ENCODE measurements at places on chromosomes 1 and 21. TPM values are rescaled to one million over a fixed set of nuclear protein-coding genes. Genes with fewer than 3 reads are reported as not detected.

Gene SMIM1
- not detected for total RNA-seq

Gene GNAT2
- not detected for total RNA-seq

Gene AMPD2
- total RNA-seq, result 31.2 TPM

Gene GFI1
- total RNA-seq, result not detected

Gene AMY1C
- total RNA-seq, result not detected

Gene C8B
- not detected for total RNA-seq

Gene RIMS3
- 3.6 TPM for total RNA-seq

Gene MCOLN3
- total RNA-seq, result 1.7 TPM

Gene AQP10
- 0.08 TPM for total RNA-seq

Gene MSH4
- not detected for total RNA-seq

Gene ZNF697
- total RNA-seq, result 7.2 TPM

Gene TSPAN1
- 31.9 TPM for total RNA-seq

Gene BEST4
- not detected for total RNA-seq

Gene MPL
- 0.34 TPM for total RNA-seq

Gene KIFAP3
- 19.2 TPM for total RNA-seq

Gene KIAA1614
- total RNA-seq, result 1.3 TPM

Gene CENPS
- total RNA-seq, result 7.0 TPM

Gene CGN
- total RNA-seq, result 0.19 TPM

Gene MYOG
- not detected for total RNA-seq

Gene ADAMTS5
- not detected for total RNA-seq

Gene OLIG2
- total RNA-seq, result not detected

Gene PLA2G2C
- total RNA-seq, result not detected

Gene TRIM45
- 2.7 TPM for total RNA-seq

Gene SMYD3
- total RNA-seq, result 18.7 TPM

Gene LENEP
- not detected for total RNA-seq

Gene C1orf167
- total RNA-seq, result not detected

Gene EFNA3
- total RNA-seq, result 3.2 TPM

Gene FMO5
- total RNA-seq, result 0.39 TPM

Gene WNT9A
- 0.08 TPM for total RNA-seq

Gene DDAH1
- 2.4 TPM for total RNA-seq

Gene KMO
- under 0.01 TPM for total RNA-seq

All from hair follicular keratinocyte (primary cell).